ENCODE measurements at places on chromosomes 4 and X.
A peak's percentile ranks its signal among the peaks of the same experiment; 100 is the strongest.

GRCh38 chr4:42671431-42672194 lies 14.7 kb upstream of the ATP8A1 start:
- no peak for DNase-seq

GRCh38 chr4:26826721-26827120 lies 33.9 kb upstream of the STIM2 start:
- no peak for DNase-seq

GRCh38 chrX:44785652-44786051 lies 58.2 kb upstream of the DUSP21 start:
- DNase-seq, result no peak

GRCh38 chr4:183478123-183478522 lies 26.7 kb upstream of the ING2 start:
- no peak for DNase-seq

GRCh38 chr4:139603576-139604410 lies 47.8 kb upstream of the SETD7 start:
- DNase-seq, result peak; percentile 30

DNA sequence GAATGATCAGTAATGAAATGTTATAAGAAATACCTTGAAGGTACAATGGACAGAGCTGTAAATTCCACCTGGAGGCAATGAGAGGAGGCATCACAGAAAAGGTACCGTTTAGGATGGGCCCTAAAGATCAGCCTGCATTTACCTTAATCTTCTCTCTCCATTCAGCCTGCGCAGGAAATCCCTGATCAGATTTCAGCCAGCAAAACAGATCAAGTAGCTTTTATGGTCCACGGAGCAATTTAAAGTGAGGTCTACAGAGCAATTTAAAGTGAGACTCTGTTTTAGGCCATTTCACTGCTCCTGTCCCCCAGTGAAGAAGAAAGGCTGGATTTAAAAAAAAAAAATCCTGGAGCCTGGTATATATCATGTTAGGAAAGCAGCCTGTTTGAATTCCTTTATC lies 195.1 kb upstream of the VCX start:
- no peak for DNase-seq

- DNase-seq, result no peak
These were observed 13.6 kb downstream of the DHX15 start for GRCh38 chr4:24570574-24571236.

DNA sequence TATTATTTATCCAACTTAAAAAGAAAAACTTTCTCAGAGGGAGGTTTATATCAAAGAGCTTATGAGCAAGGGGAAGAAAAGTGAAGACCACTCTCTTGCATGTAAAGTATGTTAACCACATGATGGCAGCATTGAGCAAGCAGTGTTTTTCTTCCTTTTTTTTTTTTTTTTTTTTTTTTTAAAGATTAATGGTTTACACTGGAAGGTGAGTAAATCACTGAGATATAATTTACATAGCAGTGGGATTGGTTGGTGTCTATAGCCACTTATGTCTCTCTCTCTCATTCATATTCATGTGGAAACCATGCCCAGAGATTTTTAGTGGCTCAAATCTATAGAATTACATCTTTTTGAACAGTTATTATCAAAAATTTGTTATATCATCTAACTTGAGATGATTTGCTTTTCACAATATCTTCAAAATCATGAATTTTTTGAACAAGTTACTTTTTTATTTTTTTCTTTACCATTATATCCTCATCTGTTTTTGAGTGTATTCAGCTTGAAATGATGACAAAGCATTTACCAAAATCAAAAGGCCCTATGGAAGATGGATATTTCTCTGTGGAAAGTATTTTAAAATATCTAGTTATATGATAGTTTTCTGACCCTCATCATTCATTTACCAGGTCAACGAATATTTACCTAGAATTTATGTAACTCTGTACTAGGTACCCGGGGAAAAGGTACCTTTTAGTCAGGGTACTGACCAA lies 31.6 kb downstream of the MTHFD2L start:
- peak; percentile 57 for DNase-seq

- no peak for DNase-seq
These were observed 80.1 kb downstream of the ANKRD50 start for GRCh38 chr4:124632439-124632838.

DNA sequence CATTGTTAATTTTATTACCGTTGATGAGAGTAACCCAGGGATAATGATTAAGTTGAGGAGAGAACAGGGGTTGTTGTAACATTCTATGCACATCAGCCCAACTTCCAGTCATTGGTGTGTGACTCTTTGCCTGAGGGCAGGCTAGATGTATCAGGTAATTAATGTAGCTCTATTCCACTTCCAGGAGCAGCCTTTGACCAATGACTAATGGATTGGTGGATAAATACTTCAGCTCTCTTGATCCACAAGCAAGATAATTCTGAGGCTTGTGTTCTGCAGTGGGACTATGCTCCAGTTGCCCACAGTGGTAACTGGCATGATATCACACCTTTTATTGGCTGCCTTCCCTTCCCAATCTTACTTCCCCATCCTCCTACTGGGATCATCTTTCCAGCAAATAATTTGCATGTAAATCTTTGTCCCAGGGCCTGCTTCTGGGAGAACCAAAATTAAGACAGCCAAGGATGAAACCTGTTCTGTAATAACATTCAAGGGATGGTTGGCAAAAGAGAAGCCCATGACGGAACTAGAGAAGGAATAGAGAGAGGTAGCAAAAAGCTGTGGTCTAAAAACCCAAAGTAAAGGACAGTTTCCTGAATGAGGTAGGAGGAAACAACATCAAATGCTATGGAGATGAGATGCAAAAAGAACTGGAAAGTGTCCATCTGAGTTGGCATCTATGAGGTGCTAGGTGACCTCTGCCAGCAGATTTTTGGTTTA lies 241.4 kb upstream of the RPS6KA3 start:
- DNase-seq, result no peak

DNA sequence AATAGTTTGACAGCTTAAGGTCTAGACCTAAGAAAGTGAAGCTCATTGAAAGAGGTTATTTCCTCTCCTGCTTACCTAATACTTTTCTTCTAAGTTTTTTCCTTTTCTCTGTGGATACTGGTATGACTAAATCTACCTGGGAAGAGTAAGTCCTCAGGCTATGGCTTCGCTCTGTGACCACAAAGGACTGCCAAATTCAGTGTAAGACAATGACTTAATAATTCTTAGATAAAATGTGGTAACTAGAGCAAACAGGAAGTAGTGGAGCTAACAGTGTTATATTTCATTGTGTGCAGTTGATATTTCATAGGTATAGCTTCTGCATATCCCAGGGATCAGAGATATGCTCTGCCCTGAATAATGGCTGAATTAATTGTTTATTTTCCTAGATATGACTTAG lies 418.9 kb downstream of the CCSER1 start:
- no peak for DNase-seq

- no peak for DNase-seq
These were observed at the start of gene SPINK2 for GRCh38 chr4:56821381-56822243. Gene SPINK2 (minus strand): TSS chr4:56821701. CDS start chr4:56821662, 39 bp downstream.

DNA sequence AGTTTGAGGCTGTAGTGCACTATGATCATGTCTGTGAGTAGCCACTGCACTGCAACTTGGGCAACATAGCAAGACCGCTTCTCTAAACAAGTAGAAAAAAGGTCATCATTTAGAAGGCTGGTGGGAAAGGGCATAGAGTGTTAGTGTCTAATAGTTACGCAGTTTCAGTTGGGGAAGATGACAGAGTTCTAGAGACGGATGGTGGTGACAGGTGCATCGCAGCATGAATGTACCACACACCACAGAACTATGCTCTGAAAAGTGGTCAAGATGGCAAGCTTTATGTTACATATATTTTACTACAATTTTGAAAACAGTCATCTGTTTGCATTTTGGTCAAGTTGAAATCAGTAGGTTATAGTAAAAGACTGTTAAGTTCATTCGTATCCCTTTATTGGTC lies 23.7 kb upstream of the CLDN34 start:
- DNase-seq, result no peak

DNA sequence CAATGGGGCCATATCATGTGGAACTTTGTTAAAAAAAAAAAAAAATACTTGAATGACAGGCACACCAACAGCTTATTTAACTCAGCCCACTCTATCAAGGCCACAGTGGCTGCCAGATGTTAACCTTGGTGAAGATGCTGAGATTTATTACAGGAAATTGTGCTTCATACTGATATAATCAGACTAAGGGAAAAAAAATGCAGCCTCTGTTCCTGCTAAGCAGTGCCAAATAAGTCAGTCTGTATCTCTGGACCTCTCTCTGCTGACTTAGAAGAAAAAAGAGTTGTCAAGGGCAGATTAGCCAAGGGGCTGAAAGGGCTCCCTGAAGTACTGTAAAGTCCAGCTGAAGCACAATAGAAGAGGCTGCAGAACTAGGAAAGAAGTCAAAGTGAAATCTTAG lies 677.7 kb upstream of the HTR2C start:
- no peak for DNase-seq

DNA sequence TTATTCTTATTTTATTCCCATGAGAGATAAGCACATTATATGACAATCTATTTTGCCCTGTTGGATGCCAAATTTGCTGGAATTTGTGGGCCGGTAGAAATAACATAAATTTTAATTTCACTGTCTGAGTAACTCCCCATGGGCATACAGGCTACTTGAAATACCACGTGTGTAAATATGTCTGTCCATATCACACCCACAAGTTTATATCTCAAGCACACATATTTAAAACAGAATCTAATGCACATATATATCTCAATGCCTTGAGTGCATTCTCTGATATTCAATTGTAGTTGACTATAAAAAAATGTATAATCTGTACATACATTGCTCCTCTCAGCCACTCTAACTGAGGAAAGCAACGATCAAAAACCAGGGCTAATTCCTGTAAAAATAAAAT lies 51.2 kb downstream of the PPARGC1A start:
- DNase-seq, result no peak
